Upper lobe of right lung (tissue), 1 donor: ENCODE measurements at places on chromosomes 4 and X. TPM values are rescaled to one million over a fixed set of nuclear protein-coding genes. Genes with fewer than 3 reads are reported as not detected.

DNA sequence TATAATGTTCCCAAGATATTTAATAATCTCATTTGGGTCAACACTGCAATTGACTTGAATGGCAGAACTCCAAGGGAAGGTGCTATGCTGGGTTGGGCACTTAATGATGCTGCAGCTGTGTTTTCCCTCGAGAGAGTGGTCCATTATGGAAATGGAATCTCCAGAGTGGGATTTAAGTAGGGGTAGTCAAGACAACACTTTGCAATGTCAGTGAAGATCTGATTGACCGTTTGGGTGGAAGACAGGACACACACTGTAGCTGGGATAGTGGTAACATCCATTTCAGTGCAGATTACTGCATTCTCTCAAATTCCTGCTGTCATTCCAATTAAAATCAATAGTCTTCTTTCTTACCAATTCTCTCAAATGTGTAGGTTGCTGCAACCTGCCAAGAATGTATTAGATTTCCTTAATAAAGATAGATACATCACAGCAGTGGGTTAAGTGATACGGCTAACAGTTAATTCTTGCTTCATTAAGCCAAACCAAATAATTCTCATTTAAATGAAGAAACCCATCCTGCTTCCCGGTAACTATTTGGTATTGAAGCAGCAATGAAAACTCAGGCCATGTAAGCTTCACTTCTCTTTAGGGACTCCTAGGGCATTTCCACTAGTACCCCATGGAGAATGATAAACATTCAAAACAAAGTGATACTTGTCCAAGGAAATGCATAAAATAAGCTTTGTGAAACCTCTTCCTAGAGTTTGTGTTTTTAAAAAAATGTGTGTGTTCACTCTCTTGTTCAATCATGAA, 40.5 kb upstream of the RASGEF1B start:
- no peak for DNase-seq

- DNase-seq: no peak
These were observed 204.8 kb downstream of the PDGFC start for GRCh38 chr4:156766846-156767245.

- DNase-seq: no peak
These were observed 215.9 kb downstream of the NR3C2 start for GRCh38 chr4:148226341-148226740.

DNA sequence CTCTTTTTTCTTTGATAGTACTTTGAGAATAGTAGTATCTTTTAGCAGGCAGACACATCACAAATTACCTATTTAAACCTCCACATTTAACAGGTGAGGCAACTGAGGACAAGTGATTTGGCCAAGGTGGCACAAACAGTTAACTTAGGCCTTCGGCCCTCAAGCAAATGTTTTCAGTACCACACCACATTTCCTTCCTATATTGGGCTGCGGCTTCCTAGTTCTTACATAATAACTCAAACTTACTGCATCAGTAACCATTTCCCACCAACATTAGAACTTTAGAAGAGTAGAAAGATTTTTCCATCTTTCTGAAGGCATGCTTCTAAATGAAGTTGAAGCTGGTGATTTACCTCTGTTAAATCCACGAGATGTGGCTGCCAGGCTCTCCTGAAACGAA, 63.2 kb upstream of the SLC4A4 start:
- DNase-seq: no peak

DNA sequence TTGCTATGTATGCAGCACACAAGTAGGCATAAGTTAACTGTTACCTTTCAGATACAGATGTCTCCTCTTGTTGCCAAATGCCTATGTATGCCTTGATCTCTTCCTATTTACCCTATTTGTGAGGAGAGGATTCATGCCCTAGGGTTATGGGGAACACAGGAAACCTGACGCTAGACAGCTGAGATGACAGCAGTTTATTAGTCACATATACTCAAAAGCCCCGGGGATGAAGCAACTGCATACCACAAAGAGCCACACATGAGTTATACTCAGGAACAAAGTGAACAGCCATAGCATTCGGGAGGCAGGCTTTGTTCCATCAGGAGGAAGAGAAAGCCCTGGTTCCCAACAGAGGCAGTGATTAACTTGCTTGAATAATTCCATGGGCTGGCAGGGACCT, 1011.7 kb upstream of the PCDH7 start:
- no peak for DNase-seq

- no peak for DNase-seq
These were observed 1.1 kb upstream of the CD38 start for GRCh38 chr4:15776871-15777648.

Gene HGFAC
- total RNA-seq: 1.2 TPM

Gene MMRN1
- total RNA-seq: 67.4 TPM

Gene RAPGEF2
- total RNA-seq: 61.3 TPM

Gene TMEM156
- total RNA-seq: 1.2 TPM

Gene ATP1B4
- total RNA-seq: not detected

Gene EXOC1L
- total RNA-seq: not detected

Gene AFM
- total RNA-seq: not detected

Gene COL25A1
- total RNA-seq: 0.75 TPM

Gene PGAM4
- total RNA-seq: not detected
